ENCODE measurements at places on chromosomes 2 and 18.
A peak's percentile ranks its signal among the peaks of the same experiment; 100 is the strongest.

DNA sequence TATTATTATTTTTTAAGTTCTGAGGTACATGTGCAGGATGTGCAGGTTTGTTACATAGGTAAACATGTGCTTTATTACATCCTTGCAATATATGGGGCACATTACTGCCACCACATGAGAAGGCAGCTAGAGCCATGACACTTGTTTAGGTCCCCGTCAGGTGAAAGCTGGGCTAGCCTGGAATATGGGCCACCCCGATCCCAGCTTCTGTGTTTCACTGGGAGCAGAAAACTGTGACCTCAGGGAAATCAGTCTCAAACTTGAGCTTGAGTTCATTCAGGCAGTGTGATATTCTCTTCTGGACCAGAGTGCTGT lies 176.9 kb downstream of the PIK3C3 start:
- no peak for DNase-seq

- DNase-seq, result no peak
Measured at GRCh38 chr2:152571048-152571766, 146.1 kb downstream of the PRPF40A start.

DNA sequence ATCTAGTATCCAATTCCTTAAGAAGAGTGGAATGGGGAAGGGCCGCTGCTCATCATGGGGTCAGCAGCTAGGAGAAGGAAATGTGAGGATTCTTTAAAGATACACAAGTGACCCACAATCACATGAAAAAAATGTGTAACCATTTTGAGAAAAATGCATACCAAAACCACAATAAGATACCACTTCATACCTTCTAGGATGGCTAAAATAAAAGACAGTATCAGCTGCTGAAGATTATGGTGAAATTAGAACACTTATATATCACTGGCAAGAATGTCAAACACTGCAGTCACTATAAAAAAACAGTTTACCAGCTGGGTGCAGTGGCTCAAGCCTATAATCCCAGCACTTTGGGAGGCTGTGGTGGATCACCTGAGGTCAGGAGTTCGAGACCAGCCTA lies 67.9 kb downstream of the C2orf74 start:
- no peak for DNase-seq

DNA sequence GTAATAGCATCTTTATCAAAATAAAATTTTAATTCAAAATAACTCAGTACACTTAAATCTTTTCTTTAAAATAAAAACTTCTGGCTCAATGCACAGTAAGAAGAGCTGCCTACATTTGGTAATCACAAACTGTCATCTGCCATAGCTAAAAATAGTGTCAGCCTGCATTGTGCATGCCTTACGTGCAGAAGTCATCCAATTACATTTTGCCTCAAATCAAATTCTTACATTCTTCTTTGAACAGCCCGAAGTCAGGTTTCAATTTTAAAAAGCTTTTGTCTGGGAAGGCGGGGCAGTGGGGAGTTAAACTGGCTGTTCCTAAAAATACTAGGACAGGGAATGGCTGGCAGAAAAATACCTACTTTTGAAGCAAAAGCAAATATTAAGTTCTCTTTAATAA lies 51.1 kb downstream of the RTN4 start:
- DNase-seq, result no peak

GRCh38 chr2:127024769-127025358 lies 82.1 kb downstream of the BIN1 start:
- no peak for DNase-seq

- DNase-seq, result no peak
Measured at GRCh38 chr2:213723707-213724106, 439.4 kb downstream of the SPAG16 start.

DNA sequence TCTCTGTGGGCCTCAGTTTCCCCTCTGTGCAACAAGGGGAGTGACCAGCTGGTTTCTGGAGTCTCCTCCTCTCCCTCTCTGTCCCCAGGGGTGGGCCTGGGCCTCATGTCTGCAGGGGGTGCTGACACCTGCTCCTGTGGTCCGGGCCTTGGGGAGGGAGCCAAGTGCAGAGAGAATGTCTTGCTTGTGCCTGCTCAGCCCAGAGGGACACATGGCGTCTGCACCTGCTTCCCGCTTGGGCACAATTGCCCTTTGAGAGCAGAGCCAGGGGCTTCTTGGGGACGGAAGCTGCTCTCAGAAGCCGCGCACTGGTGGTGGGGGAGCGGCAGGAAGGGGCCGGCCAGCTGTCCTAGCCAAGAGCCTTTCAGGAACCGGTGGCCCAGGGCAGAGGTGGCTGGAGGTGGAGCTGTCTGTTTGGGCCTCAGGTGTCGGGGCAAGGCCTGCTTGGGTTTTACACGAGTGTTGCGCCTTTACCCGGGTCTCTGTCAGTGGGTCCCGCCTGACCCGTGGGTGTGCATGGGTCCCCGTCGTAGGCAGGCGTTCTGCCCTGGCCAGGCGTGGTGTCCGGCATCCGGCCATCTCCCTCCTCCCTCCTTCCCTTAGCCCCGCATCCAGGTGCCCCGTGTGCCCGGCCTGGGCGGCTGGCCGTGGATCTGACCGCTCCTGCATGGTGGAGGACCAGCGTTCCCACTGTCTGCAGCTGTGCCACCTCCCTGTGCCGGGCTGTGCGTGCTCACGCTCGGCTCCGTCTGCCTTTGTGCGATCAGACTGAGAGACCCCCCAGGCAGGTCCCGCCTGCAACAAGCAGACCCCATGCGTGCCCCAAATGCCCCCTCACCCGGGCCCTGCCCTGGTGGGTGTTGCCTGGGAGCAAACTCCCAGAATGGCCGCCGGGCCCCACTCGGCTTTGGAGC lies 4.0 kb downstream of the NEU4 start:
- DNase-seq, result no peak

GRCh38 chr2:239788576-239789098 lies 236.5 kb downstream of the NDUFA10 start:
- DNase-seq, result no peak

GRCh38 chr18:13625355-13625754 lies 101.0 kb downstream of the FAM210A start:
- no peak for DNase-seq

- no peak for DNase-seq
Measured at GRCh38 chr2:143225931-143226330, 96.7 kb downstream of the ARHGAP15 start.

GRCh38 chr2:241315879-241316631 lies at the start of gene SEPTIN2:
TSS of gene SEPTIN2 (plus strand) at chr2:241315925. CDS start at chr2:241324233, 8,308 bp downstream.
- no peak for DNase-seq

GRCh38 chr2:55598056-55598795 lies 19.2 kb downstream of the PPP4R3B start:
- DNase-seq, result no peak

DNA sequence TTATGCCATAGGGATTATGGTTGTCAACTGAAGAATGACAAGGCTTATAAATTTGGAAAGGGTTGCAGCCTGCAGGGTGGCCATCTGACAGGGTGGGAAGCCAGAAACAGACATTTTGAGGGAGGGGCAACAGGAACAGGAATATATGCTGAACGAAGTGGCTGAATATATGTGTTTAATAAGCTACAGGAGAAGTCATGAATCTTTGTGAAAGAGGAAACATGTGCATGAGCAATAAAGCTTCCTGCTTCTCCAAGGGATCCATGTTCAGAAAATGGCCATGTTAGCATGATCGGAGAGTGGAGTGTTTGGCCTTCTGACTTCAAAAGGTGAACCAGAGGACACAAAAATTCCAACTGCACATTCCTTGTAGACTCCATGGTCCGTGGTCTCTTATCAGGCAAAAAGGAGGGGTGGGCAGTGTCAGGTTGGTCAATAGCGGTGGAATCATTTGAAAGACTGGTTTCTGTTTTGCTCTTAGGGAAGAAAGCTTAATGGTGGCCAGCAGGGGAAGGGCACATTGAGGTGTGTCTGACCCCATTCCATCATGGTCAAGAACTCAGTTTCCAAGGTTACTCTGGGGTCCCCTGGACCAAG lies 144.1 kb downstream of the SOCS6 start:
- no peak for DNase-seq

DNA sequence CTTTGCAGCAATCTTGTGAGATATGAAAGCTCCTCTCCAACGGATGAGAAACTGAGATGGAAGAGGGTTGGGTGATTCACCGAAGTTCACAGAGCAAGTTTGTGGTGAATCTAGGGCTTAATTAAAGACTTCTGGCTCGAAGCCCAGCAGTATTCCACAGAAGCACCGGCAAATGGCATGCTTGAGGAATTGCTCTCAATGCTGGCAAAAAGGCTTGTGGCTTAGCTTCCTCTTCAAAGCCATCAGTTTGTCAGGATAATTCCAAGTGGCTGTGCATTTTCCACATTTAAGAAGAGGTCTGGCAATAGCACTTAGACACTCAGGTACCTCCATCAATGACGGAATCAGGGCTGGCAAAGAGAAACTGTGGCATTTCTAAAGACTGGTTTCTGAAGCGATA lies 98.7 kb upstream of the SLC66A3 start:
- DNase-seq, result no peak

GRCh38 chr18:79523206-79523735 lies 127.5 kb downstream of the NFATC1 start:
- DNase-seq, result no peak

DNA sequence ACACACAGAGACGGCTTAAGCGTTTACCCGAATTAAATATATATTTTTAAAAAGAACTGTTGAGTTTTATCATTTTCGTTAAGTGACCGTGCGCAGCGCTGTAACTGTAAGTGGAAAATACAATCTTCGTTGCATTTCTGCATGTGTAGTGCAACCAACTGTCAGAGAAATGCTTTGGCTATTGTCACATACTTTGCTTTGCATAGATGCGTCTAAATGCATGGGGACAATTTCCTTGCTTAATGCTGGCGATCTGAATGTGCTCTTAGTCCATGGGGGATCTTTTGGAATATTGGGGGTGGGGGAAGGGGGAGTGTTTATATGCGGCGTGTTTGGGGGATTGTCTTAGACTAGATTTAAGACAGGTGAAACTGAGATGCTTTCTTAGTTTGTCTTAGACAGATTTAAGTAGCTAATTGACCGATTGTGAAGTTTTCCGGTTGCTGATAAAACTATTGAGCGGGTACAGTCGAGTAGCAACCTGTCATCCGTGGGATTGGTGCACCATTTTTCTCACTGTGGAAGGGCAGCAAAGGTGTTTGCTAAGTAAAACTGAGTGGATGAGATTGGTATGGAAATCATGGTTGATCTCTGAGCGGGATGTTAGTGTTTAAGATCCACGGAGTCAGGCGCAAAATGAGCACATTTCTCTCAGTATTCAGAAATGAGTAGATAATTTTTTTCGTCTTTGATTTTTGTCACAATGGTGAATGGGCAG lies 476 bp downstream of the VSNL1 start:
- DNase-seq, result no peak

DNA sequence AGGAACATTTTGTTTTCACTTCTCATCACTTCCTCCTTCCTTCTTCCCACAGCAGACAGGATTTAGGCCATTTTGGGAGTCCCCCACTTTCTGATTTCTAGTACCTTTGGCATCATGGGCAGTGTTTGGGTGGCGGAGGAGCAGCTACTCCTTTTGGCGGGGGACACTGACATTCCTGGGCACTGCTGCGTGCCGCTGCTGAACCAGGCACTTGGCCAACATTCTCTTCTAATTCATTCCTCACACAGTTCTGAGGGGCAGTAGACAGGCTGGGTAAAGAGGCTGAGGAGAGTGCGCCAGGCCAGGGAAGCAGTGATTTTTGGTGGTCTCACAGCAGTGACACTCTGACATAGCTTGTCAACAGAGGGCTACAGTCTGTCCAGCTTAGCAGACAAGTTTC lies 270.2 kb downstream of the LOXHD1 start:
- no peak for DNase-seq

DNA sequence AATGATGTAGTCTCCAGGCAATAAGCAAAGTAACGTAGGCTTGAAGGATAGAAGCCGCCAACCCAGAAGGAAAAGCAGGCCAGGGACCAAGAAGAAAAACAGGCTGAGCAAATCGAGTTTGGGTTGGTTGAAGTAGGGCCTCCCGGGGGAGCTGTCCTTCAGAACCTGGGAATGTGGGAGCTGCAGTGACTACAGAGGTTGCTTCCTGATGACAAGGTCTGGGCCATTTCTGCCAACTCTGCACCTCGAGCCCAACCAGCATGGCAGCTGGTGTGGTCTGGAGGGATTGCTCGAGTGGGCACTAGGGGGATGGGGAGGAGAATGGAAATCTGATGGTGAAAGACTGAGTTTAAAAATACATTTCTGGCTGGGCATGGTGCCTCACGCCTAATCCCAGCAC lies 14.1 kb downstream of the ACMSD start:
- no peak for DNase-seq

- DNase-seq, result no peak
Measured at GRCh38 chr2:74632209-74632938, 15.8 kb downstream of the M1AP start.

GRCh38 chr2:207161247-207162123 lies 4.3 kb downstream of the KLF7 start:
- no peak for DNase-seq

- no peak for DNase-seq
Measured at GRCh38 chr2:179444056-179444455, 179.4 kb upstream of the SESTD1 start.

- peak; percentile 68 for DNase-seq
Measured at GRCh38 chr2:85132834-85133637, at the start of gene TCF7L1. TSS of gene TCF7L1 (plus strand) at chr2:85133392. CDS start at chr2:85133685, 293 bp downstream.

- DNase-seq, result no peak
Measured at GRCh38 chr2:135694711-135695110, 46.9 kb upstream of the UBXN4 start.

DNA sequence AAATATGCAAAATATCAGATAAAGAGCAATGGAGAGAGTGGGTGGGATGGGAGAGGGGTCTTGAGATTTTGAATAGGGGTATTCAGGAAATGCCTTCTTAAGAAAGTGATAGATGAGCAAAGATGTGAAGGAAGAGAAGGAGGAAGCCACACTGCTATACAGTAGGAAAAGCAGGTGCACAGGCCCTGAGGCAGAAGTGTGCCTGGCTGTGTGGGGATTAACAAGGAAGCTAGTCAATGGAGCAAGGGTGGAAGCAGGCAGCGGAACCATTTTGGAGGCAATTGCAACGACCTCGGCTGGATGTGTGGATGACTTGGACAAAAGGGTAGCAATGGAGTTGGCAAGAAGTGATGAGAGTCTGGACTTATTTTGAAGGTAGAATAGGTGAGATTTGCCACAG lies 11.0 kb upstream of the CNGA3 start:
- no peak for DNase-seq

DNA sequence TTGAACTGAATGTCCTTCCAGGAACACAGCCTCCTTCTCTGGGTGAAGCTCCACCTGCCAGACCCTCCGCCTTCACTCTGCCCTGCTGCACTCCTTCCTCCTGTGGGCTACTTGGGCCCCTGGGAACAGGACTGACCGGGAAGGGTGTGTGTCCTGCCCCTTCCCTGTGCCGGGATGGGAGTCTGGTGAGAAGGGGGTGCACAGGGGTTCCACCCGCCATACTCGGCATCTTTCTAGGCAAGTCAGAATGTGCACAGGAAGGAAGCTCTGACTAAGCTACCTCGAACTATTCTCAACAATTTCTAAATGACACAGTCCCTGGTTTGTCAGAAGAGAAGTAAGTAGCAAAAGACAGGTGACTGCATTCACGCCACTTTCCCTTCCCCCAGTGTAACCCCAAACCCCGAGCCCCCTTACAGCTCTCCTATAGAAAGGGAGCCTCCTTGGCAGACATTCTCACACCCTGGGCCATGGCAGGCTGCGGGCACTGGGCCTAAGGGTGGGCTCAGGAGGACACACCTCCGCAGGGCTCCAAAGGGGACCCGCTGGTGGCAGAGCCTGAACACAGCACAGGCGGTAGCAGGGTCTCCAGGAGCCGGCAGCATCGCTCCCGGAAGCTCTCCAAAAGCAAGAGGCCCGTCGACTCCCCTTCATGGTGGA lies 184.1 kb downstream of the HDAC4 start:
- no peak for DNase-seq

- DNase-seq, result no peak
Measured at GRCh38 chr2:201837824-201838431, 31.6 kb downstream of the CDK15 start.
